Stimulated activated CD4-positive, alpha-beta T cell treated with anti-CD3 and anti-CD28 coated beads, TNF-alpha, amount 100 ng/mL, for 1 hour (primary cell): ENCODE measurements at places on chromosomes 4 and X.

DNA sequence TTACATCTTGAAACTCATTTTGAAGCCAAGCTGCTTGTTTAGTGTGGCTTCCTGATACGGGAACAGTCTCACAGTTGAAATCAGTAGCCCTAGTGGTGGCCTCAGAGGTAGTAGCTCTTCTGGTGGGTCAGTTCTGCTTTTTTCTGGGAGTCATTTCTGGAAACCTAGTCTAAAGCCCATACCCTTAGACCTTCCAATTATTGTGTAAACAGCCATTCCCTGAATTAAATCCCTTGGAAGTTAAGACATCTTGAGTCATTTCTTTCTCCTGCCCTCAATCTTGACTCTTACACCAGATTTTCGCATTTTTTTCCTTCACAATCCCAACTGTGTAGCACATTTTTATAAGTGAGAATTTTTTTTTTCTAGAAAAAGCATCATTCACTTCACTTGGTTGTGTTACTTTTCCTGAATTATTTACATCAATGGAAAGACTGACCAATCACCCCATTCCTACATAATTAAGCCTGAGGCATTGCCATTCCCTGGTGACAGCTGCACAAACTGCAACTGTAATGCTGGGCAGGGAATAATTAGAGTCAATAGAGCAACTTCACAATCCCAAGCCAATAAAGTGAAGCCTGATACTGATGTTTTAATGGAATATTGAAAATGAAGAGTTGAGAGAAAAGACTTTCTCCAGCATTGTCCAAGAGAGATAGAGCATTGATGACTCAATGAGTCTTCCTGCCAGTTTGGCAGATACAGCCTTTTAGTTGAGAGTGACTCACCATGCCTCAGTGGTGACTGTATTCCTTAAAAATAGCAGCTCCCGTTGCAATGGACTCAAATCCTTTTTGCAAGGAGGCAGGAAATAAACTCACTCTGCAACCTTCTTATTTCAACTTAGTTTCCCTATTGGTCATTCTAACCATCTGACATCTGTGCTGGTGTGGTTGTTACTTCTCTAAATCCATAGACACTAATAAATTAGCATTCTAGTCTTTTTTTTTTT, 13.0 kb upstream of the SEPSECS start:
- no peak for DNase-seq

GRCh38 chr4:184843984-184844554, 18.3 kb upstream of the ACSL1 start:
- DNase-seq = no peak

DNA sequence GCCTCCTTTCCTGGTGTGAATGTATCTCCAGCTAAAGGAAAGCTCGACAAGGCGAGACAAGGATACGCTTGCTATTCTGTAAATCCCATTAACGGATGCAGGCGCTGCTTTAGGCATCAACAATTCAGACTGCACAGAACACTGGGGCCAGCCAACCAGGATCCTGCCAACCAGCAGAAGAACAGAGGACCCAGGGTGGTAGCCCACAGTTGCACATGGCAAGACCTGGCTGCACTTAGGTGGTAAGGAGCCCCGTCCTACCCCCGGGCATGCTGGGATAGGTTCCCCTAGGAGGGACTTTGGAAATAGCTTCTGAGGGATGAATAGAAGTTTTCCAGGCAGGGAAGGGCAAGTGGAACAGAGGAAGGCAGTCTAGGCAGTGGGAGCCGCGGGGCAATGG, 20.7 kb downstream of the PSAPL1 start:
- no peak for DNase-seq

- no peak for DNase-seq
These were observed 13.2 kb upstream of the CLDN24 start for GRCh38 chr4:183335369-183335940.

- DNase-seq = no peak
These were observed 26.9 kb downstream of the NUDT6 start for GRCh38 chr4:122895336-122895995.
